KG1 (cell line): ENCODE measurements at places on chromosomes 4 and X.

GRCh38 chrX:103640401-103641155, 11.8 kb downstream of the TCEAL1 start:
- DNase-seq, result no peak

DNA sequence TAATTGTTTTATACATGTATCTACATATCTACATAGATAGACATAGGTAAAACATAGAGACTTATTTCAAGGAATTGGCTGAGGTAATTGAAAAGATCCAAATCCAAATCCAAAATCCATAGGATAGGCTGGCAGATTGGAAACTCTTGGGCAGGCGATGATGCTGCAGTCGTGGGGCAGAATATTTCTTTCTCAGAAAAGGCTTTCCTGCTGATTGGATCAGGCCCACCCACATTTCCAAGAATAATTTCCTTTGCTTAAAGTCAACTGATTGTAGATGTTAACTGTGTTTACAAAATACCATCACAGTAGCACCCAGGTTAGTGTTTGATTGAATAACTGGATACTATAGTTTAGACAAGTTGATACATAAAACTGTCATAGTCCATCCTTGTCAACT, 27.2 kb downstream of the STIM2 start:
- no peak for DNase-seq

DNA sequence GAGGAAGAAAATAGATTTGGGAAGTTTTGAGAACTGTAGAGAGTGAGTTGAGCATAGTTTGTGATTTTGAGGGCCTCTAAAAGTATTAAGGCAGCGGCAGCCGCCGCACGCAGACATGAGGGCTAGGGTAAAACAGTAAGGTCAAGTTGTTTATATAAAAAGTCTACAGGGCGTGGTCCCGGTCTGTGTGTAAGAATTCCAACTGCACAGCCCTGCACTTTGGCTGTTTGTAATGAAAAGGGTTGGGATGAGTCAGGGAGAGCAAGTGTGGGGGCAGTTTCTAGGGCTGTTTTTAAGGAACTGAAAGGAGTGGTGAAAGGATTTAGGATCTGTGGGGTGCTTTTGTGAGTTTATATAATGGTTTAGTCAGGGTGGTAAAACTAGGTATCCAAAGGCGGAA, 55.0 kb downstream of the BEX3 start:
- DNase-seq, result no peak

DNA sequence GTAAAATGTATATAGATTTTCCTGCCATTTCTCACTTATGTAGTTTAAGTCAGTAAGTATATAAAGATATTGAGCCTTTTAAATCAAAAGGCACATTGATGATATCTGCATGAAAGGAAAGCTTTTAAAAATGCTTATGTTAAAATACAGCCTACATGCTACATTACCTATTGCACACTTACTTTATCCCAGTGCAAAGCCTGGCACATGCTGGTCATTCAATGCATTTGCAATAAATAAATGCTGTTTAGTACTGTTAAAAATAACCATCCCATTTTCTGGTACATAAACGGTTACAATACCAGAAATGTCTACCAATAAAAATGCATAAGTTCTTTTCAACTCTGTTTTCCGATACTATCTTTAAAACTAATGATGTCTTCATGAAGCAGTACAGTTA, 22.1 kb upstream of the SPATA4 start:
- DNase-seq, result no peak

GRCh38 chr4:77132652-77133312, 24.2 kb upstream of the CCNG2 start:
- no peak for DNase-seq

DNA sequence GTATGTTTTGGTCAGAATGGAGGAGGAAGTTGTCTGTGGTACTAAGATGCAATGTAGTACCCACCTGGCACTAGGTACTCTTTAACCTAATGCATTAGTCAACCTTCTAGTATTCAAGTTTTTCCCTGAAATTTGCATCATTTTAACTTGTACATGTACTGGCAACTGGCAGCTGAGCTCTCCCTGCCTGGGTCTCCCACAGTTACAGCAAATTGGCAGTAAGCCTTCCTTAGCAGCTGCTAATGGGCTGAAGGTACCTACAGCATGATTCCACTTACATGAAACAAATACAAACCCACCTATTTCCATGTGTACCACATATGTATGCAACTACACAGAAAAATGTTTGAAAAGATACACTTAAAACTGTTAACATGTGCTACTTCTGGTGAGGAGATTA, 8.1 kb upstream of the KLHL2 start:
- no peak for DNase-seq
